Stimulated activated CD8-positive, alpha-beta memory T cell treated with anti-CD3 and anti-CD28 coated beads, Interleukin-4, amount 100 ng/mL, for 4 hours (primary cell): ENCODE measurements at places on chromosomes 13 and 19.
A peak's percentile ranks its signal among the peaks of the same experiment; 100 is the strongest.

GRCh38 chr13:94123557-94123956 lies 355.9 kb downstream of the DCT start:
- DNase-seq = no peak

DNA sequence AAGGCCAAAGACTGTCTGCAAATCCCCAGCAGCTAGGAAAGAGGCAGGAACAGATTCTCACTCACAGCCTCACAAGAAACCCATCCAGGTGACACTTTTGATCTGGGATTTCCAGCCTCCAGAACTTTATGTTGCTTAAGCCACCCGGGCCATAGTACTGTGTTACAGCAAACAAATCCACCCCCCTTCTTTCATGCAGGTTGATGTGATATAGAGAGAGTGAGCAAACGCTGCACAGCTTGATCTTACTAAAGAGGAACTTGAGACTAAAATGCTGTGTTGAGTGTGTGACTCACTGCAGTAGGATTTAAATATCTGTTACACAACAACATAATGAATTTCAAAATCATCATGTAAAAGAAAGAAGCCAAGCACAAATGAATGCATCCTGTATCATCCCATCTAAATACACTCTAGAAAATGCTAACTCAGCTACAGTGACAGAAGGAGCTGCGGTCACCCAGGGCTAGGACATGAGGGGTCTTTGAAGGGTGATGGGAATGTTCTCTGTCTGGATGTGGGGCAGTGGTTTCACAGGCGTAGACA lies 32.2 kb downstream of the RCBTB2 start:
- no peak for DNase-seq

- DNase-seq = no peak
Measured at GRCh38 chr13:106426909-106427308, 108.6 kb downstream of the EFNB2 start.

GRCh38 chr19:48990400-48990799 lies 2.7 kb downstream of the GYS1 start:
- no peak for DNase-seq

DNA sequence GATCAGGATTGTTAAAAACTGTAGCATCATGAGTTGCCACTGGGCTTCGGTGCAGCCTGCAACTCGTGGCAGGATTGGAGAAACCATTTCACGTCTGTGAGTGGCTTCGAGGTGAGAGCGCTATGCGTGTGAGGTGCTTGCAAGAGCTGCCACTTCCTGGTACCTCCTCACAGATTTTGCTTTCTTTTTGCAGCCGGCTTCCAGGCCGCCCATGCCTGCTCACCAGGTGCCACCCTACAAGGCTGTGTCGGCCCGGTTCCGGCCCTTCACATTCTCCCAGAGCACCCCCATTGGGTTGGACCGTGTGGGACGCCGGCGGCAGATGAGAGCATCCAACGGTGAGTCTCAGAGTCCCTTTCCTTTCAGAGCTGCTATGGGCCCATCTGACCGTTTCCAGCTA lies 57.9 kb upstream of the C1QTNF9 start:
- peak; percentile 66 for DNase-seq

DNA sequence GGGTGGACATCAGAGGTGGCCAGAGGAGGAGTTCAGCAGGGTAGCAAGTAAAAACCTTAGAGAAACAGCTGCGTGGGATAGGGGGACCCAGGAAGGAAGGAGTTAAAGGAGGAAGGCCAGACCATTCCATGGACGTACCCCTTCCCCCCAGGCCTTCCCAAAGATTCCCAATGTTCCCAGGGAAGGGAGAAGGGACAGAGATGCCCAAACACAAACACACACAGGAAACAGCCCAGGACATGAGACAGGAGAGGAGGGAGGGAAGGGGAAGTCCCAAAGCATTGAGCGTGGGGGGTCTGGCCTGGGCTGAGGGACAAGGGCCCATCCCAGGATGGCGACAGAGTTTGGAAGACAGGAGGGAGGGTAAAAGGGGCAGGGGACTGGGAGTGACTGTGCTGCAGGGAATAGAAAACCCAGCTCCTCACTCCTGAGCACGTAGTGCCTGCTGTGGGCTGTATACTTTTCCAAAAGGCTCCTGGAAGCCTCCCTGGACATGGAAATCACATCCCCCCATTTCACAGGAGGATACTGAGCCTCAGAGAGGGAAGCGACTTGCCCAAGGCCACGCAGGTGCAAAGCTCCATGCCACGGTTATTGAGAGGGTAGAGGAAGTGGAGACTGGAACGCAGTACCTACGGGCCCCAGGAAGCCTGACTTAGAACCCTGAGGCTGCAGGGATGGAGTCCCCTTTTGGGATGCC lies 1.1 kb downstream of the SYDE1 start:
- no peak for DNase-seq
